ENCODE measurements at places on chromosomes 5 and 9.

GRCh38 chr5:8340739-8341344, 471.9 kb downstream of the MTRR start:
- peak; percentile 52 for DNase-seq

DNA sequence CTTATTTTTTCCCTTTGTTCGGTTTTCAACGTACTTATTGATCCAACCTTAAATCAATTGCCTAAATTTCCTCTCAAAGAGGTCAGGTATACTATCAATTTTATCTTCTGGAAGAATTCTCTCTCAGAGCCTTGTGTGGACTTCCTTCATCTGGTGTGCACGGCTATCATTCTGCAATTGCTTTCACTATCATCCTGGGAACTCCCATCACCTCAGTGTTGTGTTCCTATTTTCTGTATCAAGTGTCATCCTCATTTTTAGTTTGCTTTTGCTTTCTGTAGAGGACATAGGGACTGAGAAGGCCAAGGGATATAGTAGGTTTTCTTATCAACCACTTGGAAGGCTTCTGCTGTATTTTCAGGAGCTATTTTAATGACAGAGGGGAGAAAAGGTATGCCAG, 11.3 kb downstream of the STOM start:
- no peak for DNase-seq

- DNase-seq, result no peak
Measured at GRCh38 chr5:18961234-18961633, 1026.8 kb downstream of the CDH18 start.

- peak; percentile 18 for DNase-seq
Measured at GRCh38 chr9:114616684-114617520, 5.8 kb downstream of the TMEM268 start.

GRCh38 chr5:143372187-143372829, 31.2 kb downstream of the NR3C1 start:
- peak; percentile 37 for DNase-seq

DNA sequence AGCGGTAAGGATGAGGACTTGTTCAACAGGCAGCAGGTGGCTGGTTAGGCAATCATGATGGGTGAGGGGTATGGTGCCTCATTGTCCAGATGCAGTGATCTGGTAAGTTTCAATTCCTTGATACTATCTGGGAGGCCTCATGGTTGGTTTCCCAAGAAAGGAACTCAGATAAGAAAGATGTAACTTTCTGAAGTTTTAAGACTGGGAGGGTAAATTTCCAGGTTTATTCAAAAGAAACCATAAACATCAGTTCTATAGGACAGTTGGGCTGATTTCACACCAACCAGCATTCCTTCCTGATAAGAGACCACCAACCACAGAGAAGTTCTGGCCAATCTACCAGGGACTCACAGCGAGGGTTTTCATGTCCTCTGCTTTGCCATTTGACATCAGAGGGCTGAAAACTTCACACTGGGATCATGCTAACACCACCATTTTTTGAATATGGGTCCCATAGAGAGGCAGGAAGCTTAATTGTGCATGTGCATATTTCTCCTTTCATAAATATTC, 773 bp upstream of the AGGF1 start:
- no peak for DNase-seq

- no peak for DNase-seq
Measured at GRCh38 chr9:114553202-114553601, 34.4 kb upstream of the ATP6V1G1 start.

DNA sequence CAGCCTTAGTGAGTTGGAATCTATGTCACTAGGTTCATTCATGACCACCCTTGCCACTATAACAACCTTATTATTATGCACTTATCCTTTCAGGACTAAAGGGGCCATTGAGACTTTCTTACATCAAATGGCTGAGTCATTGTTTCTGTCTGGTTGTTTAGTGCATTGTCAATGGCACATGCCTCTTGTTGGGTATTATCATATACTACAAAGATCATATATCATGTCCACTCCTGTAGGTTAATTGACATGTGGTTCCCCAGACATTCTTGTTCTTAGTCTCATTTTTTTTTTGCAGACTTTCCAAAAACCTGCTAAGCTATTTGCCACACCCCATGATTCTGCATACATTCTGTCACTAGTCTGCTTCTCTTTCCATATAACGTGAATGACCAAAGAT, 66.7 kb upstream of the PRDM9 start:
- DNase-seq, result no peak

- no peak for DNase-seq
Measured at GRCh38 chr5:153439130-153439529, 51.3 kb upstream of the GRIA1 start.

DNA sequence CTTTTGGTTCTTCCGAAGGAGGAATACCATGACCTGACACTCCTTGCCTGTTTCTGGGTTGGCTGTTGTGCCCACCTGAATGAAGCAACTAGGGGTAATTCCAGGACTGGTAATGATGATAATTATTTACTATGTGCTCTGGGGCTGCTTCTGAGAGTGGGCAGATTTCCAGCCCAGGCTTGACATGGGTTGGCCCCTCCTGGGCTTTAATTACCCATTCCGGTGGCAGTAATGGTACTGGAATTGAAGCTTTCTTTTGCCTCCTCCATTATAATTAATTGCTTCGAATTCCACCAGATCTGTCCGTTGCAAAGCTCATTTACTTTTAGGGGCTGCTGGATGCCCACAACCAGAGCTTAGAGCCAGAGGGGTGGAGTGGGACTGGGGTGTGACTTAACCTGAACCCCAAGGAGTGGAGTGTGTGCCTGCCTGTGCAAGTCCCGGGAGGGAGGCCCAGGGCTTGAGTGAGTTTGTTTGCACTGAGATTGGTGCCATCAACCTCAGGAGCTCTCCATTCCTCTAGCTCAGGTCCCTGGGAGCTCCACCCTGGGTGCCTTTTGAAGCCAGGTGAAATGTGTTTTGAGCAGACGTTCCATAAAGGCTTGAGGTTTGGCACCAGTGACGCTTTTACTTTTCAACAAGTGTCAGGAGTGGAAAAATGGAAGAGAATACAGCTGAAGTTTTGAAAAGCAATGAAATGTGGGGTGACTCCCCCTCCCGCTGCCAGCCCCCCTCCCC, 214.6 kb downstream of the PDZD2 start:
- DNase-seq, result no peak

DNA sequence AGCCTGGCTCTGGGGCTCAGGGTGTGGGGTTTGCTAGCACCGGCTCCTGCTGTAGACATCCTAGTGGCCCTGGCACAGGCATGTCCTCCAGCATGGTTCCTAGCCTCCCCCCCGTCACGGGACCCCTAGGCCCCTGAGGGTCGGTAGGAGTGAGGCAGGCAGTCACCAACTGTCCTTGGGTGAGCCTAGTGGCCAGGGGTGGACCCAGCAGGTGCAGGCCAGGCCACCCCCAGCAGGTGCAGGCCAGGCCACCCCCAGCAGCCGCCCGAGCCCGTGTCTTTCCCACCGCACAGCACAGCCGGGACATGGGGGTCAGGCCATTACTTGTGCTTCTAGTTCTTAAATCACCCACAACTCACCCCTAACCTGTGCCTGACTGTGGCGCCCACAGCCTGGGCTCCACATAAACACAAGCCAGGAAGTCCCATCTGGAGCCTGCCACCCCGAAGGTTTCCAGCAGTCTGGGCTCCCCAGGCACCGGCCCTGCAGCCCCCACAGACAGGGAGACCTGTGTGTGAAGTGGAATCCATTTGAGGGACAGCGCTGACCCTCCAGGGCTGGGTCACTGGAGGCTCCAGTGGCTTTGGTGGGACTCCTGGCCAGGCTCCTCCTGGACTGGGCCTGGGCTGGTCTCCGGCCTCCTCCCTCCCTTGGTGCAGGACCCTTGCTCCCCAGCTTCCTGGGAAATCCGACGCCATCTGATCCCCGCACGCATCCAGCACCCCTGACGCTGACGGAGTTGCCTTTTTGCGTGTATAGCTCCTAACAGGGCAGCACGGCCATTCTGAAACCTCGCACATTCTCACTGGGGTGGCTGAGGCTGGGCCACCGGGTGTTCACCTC, 114.1 kb upstream of the LPCAT1 start:
- DNase-seq, result no peak

DNA sequence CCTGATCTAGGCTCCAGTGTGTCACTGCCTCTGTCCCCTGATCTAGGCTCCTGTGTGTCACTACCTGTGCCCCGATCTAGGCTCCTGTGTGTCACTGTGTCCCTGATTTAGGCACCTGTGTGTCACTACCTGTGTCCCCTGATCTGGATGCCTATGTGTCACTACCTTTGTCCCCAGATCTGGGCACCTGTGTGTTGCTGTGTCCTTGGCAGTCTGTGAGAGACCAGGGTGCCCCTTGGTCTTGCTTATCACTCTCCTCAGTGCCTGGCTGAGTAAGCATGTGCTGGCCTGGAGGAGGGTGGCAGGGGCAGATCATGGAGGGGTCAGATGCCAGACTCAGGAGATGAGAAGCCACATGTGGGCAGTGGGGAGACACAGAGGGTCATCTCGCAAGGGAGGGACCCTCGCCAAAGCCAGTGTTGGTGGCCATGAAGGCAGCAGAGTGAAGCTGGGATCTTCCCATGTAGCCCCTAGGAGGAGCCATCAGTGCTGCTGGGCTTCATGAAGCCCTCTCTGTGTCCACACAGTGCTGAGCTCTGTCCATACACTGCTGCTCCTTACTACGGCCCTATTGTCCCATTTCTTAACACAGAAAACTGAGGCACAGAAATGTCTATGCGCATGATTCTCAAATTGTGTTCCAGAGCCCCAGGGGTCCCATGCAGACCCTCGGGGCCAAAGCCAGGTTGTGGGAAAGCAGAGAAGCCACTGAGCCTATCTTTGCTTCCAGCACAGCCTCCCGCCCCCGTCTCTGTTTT, 15.5 kb downstream of the OLFML2A start:
- no peak for DNase-seq

DNA sequence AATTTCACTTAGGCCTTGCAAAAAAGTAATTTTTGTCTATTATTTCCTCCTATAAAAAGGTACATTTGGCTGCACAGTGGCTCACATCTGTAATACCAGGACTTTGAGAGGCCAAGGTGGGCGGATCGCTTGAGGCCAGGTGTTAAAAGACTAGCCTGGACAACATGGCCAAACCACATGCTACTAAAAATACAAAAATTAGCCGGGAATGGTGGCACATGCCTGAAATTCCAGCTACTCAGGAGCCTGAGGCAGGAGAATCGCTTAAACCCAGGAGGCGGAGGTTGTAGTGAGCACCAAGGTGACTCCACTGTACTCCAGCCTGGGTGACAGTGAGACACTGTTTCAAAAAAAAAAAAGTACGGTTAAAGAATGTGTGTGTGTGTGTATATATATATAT, 15.7 kb downstream of the NUP155 start:
- no peak for DNase-seq

GRCh38 chr9:5425006-5425628, 12.6 kb downstream of the PLGRKT start:
- peak; percentile 48 for DNase-seq

GRCh38 chr5:2685651-2686272, 65.7 kb downstream of the IRX2 start:
- DNase-seq, result no peak

DNA sequence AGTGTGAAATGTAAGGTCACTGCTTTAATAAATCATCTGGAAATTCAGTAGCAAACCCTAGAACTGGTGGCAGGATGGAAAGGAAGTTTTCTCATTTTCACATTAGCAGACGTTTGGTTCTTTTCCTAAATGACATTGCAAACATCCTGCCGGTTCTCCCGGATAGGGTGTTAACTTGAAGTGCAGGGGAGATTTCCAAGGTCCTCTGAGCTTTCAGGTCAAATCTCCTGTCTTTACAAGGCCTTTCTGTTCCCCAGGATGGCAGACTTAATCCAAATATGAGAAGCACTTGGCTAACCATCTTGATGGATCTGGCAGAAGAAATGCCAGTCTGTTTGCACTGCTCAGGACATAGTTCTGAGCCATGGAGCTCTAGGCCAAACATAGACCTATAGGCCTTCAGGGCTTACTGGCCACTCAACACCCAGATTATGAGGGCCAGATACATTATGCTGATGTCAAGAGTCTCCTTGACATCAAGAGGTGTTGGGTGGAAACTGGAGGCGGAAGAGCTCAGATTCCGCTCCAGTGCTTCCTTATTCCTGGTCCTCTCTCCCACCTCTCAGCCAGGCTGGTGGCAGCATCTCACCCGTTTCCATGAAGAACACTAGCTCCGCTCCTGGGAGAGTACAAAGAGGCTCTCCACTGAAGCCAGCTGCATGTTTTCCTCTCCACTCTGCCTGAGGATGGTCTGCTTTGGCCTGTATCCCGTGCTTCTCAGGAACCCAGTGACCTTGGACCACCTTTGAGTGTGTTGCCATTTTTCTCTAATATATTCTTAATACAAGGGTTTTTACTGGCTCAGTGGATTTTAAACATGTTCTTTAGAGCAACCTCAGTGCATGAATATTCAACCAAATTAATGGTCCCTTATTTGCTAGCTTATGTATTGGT, 61.0 kb downstream of the RALGPS1 start:
- no peak for DNase-seq

DNA sequence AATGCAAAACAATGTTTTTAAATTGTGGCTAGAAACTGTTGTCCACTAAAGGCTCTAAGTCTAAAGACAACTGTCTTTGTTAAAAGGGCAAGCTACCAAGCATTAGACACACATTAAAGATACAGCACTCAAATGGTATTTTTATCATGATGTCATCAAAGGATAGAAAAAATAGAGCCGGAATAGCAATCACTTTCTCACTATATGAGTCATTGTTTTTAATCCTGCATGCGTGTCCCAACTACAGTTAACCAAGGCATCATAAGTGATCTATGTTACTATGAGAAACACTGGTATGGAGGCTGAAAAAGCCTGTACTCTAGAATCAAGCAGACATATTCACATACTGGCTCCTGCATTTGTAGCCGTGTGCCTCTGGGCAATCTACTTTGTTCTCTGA, 1.9 kb upstream of the PJA2 start:
- peak; percentile 94 for DNase-seq

DNA sequence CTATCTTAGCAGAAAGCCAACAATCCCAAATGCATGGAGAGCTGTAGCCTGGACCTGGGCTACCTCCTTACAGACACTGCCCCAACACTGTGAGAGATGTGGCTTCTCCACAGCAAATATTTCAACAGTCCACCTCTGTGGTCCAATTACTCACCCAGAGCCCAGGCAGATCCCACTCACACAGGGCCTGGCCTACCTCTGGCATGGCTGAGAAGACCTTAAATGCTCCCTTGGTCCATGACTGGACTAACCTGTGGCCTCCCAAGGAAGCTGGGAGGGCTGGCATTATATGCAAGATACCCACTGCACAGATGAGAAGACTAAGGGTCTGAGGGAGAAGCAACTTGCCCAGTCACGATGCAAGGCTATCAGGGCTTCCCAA, 22.8 kb upstream of the SLC25A51 start:
- no peak for DNase-seq

DNA sequence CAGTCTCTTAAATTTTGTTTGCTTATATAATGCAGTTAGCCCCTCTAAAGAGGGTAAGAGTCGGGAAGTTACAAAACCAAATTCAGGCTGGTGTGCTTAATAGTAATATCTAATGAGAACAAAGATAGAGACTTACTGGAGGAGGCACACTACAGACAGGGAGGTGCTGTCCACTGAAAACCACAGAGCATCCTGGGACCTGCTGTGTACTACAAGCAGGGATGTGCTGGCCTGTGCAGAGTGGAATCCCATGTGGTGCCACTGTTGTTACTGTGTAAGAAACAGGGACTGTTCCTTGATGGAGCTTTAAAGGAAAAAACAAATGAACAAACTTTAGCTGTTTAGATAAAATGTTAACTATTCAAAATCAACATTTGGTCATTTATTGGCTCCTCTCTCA, 42.4 kb downstream of the RNF38 start:
- DNase-seq, result peak; percentile 26

- no peak for DNase-seq
Measured at GRCh38 chr9:137793196-137793841, 84.3 kb upstream of the CACNA1B start.

- DNase-seq, result no peak
Measured at GRCh38 chr5:137890845-137891244, 1.6 kb downstream of the PKD2L2 start.

- DNase-seq, result peak; percentile 77
Measured at GRCh38 chr9:124126648-124127646, 115.4 kb downstream of the LHX2 start.

Data from choroid plexus epithelial cell (primary cell).